ENCODE measurements at places on chromosomes 5 and 9.

GRCh38 chr9:126329476-126330275 lies 3.0 kb downstream of the MVB12B start:
- DNase-seq = no peak

DNA sequence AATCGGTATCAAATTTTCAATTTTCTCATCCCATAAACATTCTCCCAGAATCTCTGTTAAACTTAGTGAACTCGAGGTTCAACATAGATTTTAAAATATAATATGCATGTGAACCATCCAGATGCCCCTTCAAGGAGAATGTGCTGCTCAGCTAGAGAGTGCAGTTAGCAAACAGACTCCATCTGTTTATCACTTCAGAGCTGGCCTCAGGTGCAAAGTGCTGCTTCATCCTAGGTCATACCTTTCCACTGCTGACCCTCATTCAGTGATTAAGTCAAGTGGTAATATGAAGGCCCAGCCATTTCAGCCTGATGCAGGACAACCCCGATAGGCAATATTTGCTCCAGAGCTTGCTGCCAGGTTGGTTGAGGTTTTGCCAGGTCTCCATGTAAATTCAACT lies 339.0 kb upstream of the POU5F2 start:
- no peak for DNase-seq

- no peak for DNase-seq
Observed at GRCh38 chr9:24832307-24832706, 286.6 kb upstream of the IZUMO3 start.

DNA sequence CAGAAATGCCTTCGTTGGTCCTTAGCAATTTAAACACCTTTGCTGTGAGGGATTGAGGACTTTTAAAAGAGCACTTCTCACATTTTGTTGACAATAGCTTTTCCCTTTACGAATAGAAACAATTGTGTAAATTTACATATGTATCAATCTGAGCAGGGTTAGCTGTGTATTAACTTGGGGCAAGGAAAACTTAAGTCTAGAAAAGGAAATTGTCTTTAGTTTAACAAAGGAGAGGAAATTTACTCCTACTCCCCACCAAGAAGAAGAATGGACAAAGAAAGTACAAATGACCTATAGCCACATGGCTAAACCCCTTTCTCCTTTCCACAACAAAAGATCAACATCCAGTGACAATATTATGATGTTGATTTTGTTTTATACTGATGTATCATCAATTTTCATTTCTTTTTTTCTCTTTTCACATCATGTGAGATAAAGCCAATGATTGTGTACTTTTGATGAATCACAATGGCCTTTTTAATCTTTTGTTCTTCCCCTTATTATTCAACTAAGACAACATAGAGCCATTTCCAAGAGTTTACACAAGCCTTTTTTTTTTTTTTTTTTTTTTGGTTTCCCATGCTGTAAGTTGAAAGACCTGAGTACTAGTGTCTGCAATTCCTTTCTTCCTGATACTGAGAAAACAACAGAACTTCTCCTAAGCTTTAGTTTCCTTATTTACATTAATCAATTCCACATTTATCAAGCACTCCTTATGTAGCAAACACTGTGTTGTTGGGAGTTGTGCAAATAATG lies 19.0 kb downstream of the FOXB2 start:
- DNase-seq = no peak

GRCh38 chr9:128206916-128207910 lies 4.0 kb downstream of the DNM1 start:
- DNase-seq = no peak

All from stimulated activated CD8-positive, alpha-beta memory T cell treated with anti-CD3 and anti-CD28 coated beads, Interleukin-15, amount 100 ng/mL, for 4 hours (primary cell).